ENCODE measurements at places on chromosomes 5 and 9. TPM values are rescaled to one million over a fixed set of nuclear protein-coding genes. Genes with fewer than 3 reads are reported as not detected.

Gene SLC45A2
- total RNA-seq: 0.27 TPM

Gene S1PR3
- total RNA-seq: 0.67 TPM

Gene CXCL14
- not detected for total RNA-seq

Gene IL17B
- total RNA-seq: not detected

Measured in activated CD8-positive, alpha-beta memory T cell treated with anti-CD3 and anti-CD28 coated beads for 36 hours (primary cell).